ENCODE measurements at places on chromosomes 7 and 10. TPM values are rescaled to one million over a fixed set of nuclear protein-coding genes. Genes with fewer than 3 reads are reported as not detected.

AGAP4 gene
- 11.0 TPM for total RNA-seq

- no peak for DNase-seq
These were observed 67.4 kb downstream of the VWC2 start for GRCh38 chr7:49840751-49841405.

- DNase-seq, result no peak
These were observed 21.1 kb upstream of the VDAC2 start for GRCh38 chr10:75189266-75190096.

GRCh38 chr7:136399385-136399784 lies 422.2 kb upstream of the MTPN start:
- DNase-seq, result no peak

DNA sequence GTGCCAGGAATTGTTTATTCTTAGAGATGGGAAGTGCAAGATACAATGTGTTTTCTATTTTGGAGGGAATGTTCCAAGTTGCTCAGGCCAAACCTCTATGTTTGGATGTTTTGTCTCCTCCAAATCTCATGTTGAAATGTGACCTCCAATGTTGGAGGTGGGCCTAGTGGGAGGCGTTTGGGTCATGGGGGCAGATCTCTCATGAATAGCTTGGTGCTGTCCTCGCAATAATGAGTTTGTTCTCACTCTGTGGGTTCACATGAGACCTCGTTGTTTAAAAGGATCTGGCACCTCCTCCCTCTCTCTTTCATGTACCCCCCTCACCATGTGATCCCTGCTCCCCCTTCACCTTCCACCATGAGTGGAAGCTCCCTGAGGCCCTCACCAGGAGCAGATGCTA lies 8.3 kb upstream of the GDF10 start:
- DNase-seq, result no peak

GRCh38 chr10:75593692-75594556 lies 162.5 kb downstream of the LRMDA start:
- no peak for DNase-seq

DYNC1I1 gene
- not detected for total RNA-seq

LDB3 gene
- total RNA-seq, result 0.06 TPM

GRCh38 chr10:44369296-44369695 lies 15.6 kb downstream of the CXCL12 start:
- no peak for DNase-seq

DNA sequence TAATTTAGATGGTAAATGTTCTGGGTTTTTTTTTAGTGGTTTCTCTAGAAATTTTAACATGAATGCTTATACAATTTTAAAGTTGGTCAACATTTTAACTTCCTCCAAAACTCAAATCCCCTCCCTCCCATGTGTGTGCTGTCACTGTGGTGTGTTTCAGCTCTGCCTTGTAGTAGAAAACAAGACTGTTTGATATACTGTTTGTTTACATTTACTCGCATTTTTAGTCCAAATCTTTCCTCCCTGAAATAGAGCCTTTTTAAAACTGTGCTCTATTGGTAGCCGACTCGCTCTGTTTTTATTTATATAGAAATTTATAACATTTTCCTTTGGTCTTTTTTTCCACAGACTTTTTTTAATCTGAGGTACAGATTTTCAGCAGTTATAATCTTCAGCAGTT lies 19.3 kb downstream of the PROSER2 start:
- DNase-seq, result no peak

ICA1 gene
- total RNA-seq, result 0.62 TPM

DNA sequence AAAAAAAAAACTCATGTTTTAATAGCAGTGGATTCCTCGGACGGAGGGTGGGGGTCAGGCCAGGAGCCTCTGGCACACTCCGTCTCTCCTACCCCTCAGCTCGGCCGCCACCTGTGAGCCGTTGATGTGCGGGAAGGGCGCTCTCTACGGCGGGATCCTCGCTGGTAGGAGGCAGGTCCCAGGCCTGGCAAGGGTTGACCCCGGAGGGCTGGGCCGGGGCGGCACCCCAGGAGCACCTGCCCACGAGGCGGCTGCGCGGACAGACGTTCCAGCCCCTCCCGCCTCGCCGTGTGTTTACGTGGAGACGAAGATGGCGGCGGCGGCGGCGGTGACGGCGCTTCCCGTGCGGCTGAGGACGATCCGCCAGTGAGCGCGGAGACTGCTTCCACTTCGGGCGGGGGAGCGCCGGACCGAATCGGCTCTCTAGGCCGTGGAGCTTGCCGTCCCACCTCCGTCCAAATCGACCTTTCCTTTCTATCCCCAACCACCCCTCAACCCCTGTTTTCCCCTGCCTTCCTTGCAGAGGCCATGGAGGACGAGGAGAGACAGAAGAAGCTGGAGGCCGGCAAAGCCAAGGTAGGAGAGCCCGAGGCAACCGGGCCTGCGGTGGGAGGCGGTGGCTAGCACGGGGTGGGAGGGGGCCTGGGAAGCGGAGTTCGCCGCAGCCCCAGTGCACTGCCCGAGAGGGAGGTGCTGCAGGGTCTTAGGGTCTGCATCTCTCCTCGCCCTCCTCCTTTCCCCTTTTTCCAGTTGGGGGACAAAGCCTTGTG lies at the start of gene AKAP9:
Gene AKAP9, plus strand, starts transcription at position 291 of the 770 bp plus-strand sequence. Its CDS starts 238 bp downstream, at position 529.
- peak; percentile 92 for DNase-seq

DNA sequence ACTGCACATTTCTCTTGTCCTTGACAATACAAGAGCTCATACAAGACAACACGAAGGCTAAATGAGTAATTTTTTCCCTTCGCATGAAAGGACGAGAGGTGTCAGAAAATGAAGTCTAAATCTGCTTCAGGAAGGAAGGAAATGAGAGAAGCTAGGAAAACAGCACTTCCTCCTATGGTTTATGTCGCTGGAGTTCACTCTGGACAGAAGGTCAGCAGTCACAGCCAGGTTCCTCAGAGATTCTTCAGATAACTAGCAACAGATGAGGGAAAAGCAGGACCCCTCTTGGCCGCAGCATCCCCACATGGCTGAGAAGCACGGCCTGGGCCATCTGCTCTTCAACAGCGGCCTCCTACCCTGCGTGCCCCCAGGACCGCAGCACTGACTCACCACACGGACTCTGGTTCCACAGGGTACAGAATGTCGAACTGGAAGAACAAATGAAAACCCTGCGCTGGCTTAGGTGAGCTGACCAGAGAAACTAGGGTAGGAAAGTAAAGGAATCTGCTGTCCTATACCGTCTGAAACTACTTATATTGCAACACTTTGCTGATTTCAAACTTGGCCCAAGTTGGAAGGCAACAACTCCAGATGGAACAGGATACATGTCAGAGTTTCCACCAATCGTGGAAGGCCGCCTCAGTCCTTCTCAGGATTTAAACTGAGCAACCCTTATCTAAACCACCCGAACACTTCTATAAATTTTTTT lies 26.3 kb downstream of the DNMBP start:
- DNase-seq, result no peak

LRRC18 gene
- not detected for total RNA-seq

- no peak for DNase-seq
These were observed 135.7 kb upstream of the MGMT start for GRCh38 chr10:129331207-129331838.

DNA sequence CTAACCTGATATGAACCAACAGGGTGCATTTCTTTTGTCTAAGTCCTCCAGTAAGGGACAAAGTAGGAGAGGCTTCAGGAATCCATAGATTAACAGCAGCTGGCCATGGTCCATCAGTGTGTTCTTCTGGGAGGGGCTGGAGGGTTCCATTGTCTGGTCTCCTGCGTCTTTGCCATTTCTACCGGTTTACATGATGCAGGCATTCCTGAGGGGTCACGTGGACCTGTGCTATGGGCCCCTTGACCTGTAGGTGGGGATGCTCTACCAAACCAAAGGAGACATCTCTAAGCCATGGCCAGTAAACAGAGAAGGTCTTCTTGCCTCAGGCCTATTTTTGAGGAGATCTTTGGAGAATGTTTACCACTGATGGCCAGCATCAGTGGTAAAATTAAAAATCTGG lies 28.7 kb upstream of the HABP2 start:
- DNase-seq, result no peak

All from activated naive CD8-positive, alpha-beta T cell treated with anti-CD3 and anti-CD28 coated beads for 36 hours (primary cell).